ENCODE measurements at places on chromosomes 2 and 18.

DNA sequence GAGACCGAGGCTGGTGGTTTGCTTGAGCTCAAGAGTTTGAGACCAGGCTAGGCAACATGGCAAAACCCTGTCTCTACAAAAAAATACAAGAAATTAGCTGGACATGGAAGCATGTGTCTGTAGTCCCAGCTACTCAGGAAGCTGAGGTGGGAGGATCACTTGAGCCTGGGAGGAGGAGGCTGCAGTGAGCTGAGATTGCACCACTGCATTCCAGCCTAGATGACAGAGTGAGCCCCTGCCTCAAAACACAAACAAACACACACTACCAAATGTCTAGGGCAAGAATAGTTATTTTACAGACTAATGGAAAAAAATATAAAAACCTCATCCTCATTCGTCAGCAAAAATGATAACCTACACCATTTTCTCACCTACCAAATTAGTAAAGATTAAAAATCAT, 15.3 kb downstream of the BUB1 start:
- DNase-seq, result peak; percentile 59
- H3K27ac ChIP-seq, result no peak overlapping the region
- H3K4me1 ChIP-seq, result peaks cover 2% of the 10 kb centered on the region
- peaks cover 17% of the 10 kb centered on the region for H3K36me3 ChIP-seq
- H3K4me3 ChIP-seq, result no peak overlapping the region

GRCh38 chr2:206462240-206462854, 19.0 kb downstream of the ADAM23 start:
- no peaks in the 10 kb centered on the region for H3K4me1 ChIP-seq
- H3K36me3 ChIP-seq, result no peaks in the 10 kb centered on the region
- no peak overlapping the region for H3K4me3 ChIP-seq
- H3K27me3 ChIP-seq, result peaks cover 7% of the 10 kb centered on the region
- no peak for DNase-seq
- H3K27ac ChIP-seq, result no peak overlapping the region

DNA sequence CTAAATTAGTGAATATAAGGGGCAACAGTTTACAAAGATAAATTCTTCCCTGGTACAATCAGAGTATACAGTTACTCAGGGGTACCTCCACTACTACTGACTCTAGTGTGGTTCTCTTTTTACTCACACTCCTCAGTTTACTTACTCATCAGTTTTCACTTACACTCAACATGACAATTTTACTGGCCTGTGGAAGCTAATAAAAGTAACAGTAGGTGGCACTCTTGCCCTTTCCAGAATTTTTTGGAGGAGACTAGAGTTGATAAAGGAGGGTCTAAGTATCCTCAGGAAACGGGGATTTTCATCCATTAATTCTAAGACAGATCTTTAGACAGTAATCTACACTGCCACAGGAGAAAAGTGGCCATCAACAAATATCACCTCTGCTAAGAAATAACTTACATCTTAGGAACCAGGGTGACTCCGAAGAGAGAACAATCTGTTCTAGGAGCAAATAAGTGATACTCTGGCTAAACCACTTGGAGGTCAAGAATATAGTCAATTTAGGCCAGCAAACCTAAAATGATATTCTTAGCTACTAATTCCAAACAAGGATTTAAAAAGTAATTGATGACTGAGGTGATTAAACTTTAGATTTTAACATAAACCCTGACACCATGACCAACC, 61.3 kb downstream of the ATL2 start:
- H3K4me1 ChIP-seq, result no peaks in the 10 kb centered on the region
- no peak overlapping the region for H3K4me3 ChIP-seq
- no peak overlapping the region for H3K27ac ChIP-seq
- DNase-seq, result peak; percentile 74
- H3K36me3 ChIP-seq, result peaks cover 76% of the 10 kb centered on the region

DNA sequence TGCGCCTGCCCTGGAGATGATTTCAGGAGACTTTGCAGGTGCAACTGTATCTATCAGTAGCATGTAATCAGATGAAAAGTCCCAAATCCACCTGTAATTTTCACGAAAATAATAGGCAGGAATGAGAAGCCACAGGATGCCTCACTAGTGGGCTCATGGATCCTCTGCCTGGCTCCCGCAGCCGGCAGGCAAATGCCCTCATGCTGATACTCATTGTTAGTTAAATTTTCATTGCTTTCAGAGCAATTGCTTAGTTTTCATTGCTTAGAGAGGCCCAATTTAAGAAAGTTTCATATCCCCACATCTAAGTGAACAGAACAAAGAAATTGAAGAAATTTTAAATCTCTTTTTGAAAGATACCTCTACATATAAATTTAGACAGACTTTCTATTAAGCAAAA, 57.6 kb upstream of the CTDP1 start:
- H3K27me3 ChIP-seq, result peaks cover 30% of the 10 kb centered on the region
- no peak overlapping the region for H3K27ac ChIP-seq
- H3K4me3 ChIP-seq, result no peak overlapping the region
- DNase-seq, result no peak

DNA sequence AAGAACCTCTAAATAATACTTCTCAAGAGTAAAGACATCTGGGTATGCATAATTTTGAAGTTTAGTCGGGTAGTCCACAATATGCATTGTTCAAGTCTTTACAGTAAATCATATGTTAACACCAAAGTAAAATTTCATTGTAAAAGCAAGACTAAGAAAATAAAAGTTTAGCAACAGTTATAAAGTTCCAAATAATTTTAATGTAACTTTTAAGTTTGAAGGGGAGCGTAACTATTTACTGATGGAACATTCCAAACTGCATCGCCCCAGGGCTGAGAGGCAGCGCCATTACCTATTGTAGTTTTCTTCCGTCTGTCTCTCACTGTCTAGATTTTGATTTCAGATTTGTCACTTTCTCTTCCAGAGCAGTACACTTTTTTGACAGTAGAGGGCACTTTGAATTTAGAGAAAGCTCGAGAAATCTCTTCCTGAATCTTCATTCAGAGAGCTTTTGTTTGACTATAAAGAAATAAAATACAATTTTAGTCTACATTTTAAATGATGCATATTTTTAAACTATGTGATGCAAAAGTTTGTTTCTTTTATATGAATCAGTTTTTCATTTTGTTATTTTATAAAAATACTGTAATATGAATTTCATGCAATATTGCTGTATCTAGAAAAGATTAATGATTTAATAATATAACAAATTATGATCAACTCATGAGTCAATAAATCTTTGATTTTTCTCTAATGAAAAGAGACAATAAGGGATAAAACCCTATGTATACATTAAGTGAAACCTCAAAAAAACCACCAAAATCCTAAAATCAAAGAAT, 389.8 kb downstream of the FIGN start:
- H3K36me3 ChIP-seq, result no peaks in the 10 kb centered on the region
- no peak overlapping the region for H3K27ac ChIP-seq
- peak; percentile 72 for DNase-seq
- H3K27me3 ChIP-seq, result no peaks in the 10 kb centered on the region
- H3K4me1 ChIP-seq, result no peaks in the 10 kb centered on the region
- no peak overlapping the region for H3K4me3 ChIP-seq

DNA sequence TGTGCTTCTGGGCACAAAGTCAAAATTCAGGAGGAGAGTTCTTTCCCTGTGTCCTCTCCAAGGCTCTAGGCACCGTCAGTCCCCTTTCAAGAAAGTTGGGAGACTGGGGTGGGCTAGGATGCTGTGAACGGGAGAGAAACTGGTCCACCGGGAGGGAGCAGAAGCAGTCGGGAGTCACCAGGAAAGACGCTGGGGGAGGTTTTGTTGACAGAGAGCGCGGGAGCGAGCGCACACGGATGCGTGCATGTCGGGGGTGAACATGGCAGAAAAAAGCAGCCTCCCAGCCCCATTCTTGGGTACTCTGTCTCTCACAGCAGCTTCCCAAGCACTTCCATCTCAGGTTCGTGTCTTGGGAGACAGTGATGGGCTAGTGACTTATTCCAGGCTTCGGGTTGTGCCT, 97.1 kb upstream of the PXDN start:
- H3K4me3 ChIP-seq, result no peak overlapping the region
- no peak overlapping the region for H3K27ac ChIP-seq
- no peaks in the 10 kb centered on the region for H3K36me3 ChIP-seq
- no peak for DNase-seq
- H3K4me1 ChIP-seq, result peaks cover 4% of the 10 kb centered on the region

DNA sequence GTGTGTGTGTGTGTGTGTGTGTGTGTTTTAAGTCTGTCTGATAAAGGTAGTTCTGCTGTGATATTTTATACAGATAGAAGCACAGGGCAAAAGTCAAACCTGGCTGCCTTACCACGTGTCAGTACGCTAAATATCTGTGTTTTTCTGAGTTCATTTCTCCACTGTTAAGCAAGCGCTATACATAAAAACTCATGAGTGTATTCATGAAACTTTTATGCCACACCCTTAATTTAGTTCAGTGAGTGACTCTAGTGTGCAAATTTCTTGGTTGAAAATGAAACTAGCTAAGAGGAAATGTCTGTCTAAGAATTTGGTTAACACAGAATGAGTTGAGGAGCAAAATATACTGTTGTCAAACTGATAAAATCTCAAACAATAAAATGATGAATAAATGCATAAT, 11.2 kb downstream of the CASP10 start:
- no peaks in the 10 kb centered on the region for H3K4me1 ChIP-seq
- H3K4me3 ChIP-seq, result no peak overlapping the region
- no peaks in the 10 kb centered on the region for H3K27me3 ChIP-seq

- no peak overlapping the region for H3K4me3 ChIP-seq
- no peaks in the 10 kb centered on the region for H3K27me3 ChIP-seq
- no peaks in the 10 kb centered on the region for H3K4me1 ChIP-seq
- no peak for DNase-seq
- no peaks in the 10 kb centered on the region for H3K36me3 ChIP-seq
Observed at GRCh38 chr2:230246206-230246605, 20.7 kb downstream of the SP140 start.

All from mesenchymal stem cell (in vitro differentiated cells and primary cell).